HEK293T (cell line): ENCODE measurements at places on chromosomes 3 and 15.

- DNase-seq, result no peak
These were observed 2.0 kb upstream of the CEMIP start for GRCh38 chr15:80777137-80777536.

GRCh38 chr3:117616227-117616626 lies 906.6 kb downstream of the TUSC7 start:
- no peak for DNase-seq

DNA sequence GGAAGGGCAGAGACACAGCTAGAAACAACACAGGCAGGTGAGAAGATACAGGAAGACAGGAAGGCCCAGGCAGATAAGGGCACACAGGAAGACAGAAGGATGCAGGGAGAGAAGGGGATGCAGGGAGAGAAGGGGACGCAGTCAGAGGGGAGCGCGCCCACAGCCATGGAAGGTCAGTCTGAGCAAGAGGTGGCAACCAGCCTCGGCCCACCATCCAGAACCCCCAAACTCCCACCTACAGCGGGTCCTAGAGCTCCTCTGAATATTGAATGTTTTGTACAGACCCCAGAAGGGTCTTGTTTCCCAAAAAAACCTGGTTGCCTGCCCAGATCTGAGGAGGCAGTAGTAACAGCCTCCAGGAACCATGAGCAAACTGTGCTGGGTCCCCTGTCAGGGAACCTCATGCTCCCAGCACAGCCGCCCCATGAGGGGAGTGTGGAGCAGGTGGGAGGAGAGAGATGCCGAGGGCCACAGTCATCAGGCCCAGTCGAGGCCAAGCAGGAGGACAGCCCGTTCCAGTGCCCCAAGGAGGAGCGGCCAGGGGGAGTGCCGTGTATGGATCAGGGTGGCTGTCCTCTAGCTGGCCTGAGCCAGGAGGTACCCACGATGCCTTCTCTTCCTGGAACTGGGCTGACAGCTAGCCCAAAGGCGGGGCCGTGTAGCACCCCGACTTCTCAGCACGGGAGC lies 27.6 kb upstream of the SLC28A1 start:
- DNase-seq, result no peak

DNA sequence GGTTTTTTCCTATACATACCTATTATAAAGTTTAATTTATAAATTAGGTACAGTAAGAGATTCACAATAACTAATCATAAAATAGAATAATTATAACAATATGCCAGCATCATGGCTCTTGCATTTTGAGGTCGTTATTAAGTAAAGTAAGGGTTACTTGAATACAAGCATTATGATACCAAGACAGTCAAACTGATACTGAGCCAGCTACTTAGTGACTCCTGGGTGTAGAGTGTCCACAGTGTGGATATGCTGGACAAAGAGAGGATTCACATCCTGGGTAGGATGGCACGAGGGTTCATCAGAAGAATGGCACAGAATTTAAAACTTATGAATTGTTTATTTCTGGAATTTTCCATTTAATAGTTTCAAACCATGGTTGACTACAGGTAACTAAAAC lies 157.2 kb upstream of the IL12A start:
- DNase-seq, result no peak

DNA sequence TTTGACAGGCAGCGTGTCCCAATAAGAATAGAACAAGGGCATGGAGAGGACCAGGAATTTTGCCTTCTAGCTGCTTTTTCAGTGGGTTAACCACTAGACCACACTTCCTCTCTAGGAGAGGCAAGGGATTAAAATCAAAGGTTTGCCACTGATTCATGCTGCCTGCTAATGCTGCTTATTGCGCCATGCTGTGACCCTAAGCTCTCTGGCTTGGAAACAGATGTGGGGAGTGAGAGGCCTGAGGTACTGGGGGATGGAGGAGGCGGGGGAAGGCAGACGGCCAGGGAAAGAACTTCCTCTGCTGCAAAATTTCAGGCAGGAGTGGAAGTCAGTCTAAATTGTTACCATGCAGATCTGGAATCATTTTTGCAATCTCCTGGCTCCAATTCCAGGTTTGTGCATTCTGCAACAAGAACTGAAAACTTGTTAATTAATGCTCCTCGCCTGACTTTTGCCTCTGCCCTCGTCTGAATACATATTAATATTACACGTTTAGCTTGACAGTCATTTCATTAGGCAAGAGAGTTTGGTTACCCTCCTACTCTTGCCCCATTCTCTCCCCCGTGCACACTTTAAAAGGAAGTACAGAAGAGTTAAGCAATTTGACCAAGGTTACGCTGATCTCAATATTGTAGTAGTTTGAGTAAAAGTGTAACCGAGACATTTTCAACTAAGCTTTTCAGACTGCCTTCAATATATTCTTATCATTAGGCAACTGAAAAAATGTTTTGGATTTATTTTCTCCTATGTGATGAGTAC lies 121.7 kb upstream of the SPRED1 start:
- no peak for DNase-seq
